ENCODE measurements at places on chromosomes 6 and 20. TPM values are rescaled to one million over a fixed set of nuclear protein-coding genes. Genes with fewer than 3 reads are reported as not detected.

Gene C6orf141
- total RNA-seq: 0.48 TPM

Gene C4B
- total RNA-seq: 3.4 TPM

Gene ARMH2
- 1.2 TPM for total RNA-seq

Gene GSTA1
- total RNA-seq: not detected

Gene GATA5
- not detected for total RNA-seq

Gene KCNK15
- not detected for total RNA-seq

Gene FERMT1
- not detected for total RNA-seq

Gene TMEM14A
- total RNA-seq: 20.9 TPM

Gene SSTR4
- total RNA-seq: not detected

Gene ZBTB46
- total RNA-seq: 0.53 TPM

Gene GPLD1
- 0.20 TPM for total RNA-seq

- no peak overlapping the region for H3K27ac ChIP-seq
- no peak for DNase-seq
- H3K4me3 ChIP-seq: no peak overlapping the region
- no peaks in the 10 kb centered on the region for H3K4me1 ChIP-seq
- H3K27me3 ChIP-seq: no peaks in the 10 kb centered on the region
Observed at GRCh38 chr6:132139611-132140010, 188.4 kb upstream of the CCN2 start.

DNA sequence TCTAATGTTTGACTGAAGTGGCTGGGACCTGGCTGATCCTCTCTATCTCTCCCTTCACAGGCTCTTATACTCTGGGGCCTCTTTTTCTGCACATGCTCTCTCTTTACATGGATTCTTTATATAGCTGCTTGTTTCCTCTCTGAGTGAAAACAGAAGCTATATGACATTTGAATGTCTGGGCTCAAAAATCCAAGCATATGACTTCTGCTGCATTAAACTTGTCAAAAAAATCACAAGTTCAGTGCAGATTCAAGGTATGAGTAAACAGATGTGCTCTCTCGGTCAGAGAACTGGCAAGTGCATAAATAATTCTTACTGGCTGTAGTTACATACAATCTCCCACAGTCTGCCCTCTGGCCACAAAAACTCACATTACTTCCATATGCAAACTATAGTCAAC is 96.6 kb downstream of the LCA5 start:
- no peak overlapping the region for H3K27ac ChIP-seq
- no peaks in the 10 kb centered on the region for H3K36me3 ChIP-seq
- no peaks in the 10 kb centered on the region for H3K4me1 ChIP-seq
- H3K4me3 ChIP-seq: no peak overlapping the region

GRCh38 chr20:32610472-32611218 is 25.5 kb upstream of the NOL4L start:
- no peaks in the 10 kb centered on the region for H3K36me3 ChIP-seq
- DNase-seq: no peak
- H3K4me1 ChIP-seq: no peaks in the 10 kb centered on the region
- peaks cover 3% of the 10 kb centered on the region for H3K27me3 ChIP-seq
- no peak overlapping the region for H3K27ac ChIP-seq

DNA sequence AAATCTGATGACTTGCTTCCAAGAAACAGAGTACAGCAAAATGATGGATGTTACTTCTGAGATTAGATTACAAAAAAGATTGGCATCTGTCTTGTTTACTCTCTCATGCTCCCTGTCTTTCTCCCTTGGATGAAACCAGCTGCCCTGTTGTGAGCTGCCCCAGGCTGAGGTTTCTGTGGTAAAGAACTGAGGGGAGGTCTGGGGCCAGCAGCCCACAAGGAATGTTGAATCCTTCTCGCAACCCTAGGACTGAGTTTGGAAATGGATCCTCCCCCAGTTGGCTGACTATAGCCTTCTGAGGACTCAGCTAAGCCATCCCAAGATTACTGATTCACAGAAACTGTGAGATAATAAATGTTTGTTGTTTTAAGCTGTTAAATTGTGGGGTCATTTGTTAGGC is 5.6 kb upstream of the HECA start:
- H3K4me3 ChIP-seq: no peak overlapping the region
- H3K27me3 ChIP-seq: no peaks in the 10 kb centered on the region
- H3K27ac ChIP-seq: no peak overlapping the region

GRCh38 chr6:158705386-158706126 is 55.7 kb downstream of the SYTL3 start:
- peaks cover 32% of the 10 kb centered on the region for H3K36me3 ChIP-seq
- no peaks in the 10 kb centered on the region for H3K27me3 ChIP-seq
- no peak for DNase-seq
- H3K27ac ChIP-seq: no peak overlapping the region
- H3K4me3 ChIP-seq: no peak overlapping the region
- H3K4me1 ChIP-seq: peaks cover 27% of the 10 kb centered on the region

GRCh38 chr6:150887978-150888563 is 22.6 kb downstream of the MTHFD1L start:
- H3K27me3 ChIP-seq: no peaks in the 10 kb centered on the region
- H3K4me3 ChIP-seq: no peak overlapping the region
- H3K36me3 ChIP-seq: peaks cover 57% of the 10 kb centered on the region
- no peak for DNase-seq
- no peak overlapping the region for H3K27ac ChIP-seq

DNA sequence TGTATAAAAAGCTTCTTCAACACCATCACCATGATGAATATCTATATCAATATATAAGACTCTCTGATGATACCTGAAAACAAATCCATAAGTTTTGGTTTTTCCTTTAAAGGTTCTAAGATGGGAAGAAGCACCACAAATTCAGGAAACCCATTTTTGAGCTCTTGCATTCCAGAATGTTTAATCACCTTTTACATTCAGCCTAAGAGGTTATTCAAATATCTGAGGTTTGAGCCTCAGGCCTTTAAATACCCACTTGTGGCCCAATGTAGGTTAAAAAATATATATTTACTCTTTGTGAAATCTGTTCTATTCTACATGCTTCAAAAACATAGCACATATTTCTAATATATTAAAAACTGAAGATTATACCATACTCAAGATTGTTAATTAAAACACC is 17.6 kb downstream of the HDAC2 start:
- no peaks in the 10 kb centered on the region for H3K27me3 ChIP-seq
- DNase-seq: no peak
- no peaks in the 10 kb centered on the region for H3K4me1 ChIP-seq

- H3K27me3 ChIP-seq: no peaks in the 10 kb centered on the region
- no peaks in the 10 kb centered on the region for H3K36me3 ChIP-seq
- H3K4me3 ChIP-seq: no peak overlapping the region
Observed at GRCh38 chr6:72064399-72064975, 178.1 kb downstream of the RIMS1 start.

DNA sequence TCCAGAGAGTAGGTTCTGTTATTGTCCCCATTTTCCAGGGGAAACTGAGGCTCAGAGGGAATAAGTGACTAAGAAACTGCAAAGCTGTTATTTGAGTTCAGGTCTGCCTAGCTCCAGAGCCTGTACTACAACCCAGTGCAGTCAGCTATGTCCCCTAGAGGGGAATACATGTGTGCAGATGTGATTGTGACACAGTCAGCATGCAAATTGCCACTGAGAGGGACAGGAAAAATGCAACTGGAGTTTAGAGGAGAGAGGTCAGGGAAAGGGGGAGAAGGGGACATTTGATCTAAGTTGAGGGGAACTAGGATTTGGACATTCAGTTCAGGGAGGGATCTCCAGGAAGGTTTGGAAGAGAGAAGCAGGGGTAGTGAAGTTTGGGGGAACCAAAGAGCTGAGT is 38.6 kb upstream of the EPB41L1 start:
- no peaks in the 10 kb centered on the region for H3K36me3 ChIP-seq
- no peaks in the 10 kb centered on the region for H3K4me1 ChIP-seq
- no peak overlapping the region for H3K4me3 ChIP-seq
- H3K27me3 ChIP-seq: peaks cover 23% of the 10 kb centered on the region
- H3K27ac ChIP-seq: no peak overlapping the region

- peaks cover 16% of the 10 kb centered on the region for H3K4me1 ChIP-seq
- H3K27ac ChIP-seq: no peak overlapping the region
- no peaks in the 10 kb centered on the region for H3K27me3 ChIP-seq
- H3K4me3 ChIP-seq: no peak overlapping the region
- H3K36me3 ChIP-seq: peaks cover 40% of the 10 kb centered on the region
Observed at GRCh38 chr6:14129575-14129974, 12.0 kb downstream of the CD83 start.

- H3K27ac ChIP-seq: no peak overlapping the region
- H3K4me3 ChIP-seq: no peak overlapping the region
- H3K27me3 ChIP-seq: peaks cover 12% of the 10 kb centered on the region
- peaks cover 9% of the 10 kb centered on the region for H3K4me1 ChIP-seq
- H3K36me3 ChIP-seq: no peaks in the 10 kb centered on the region
Observed at GRCh38 chr6:4637691-4638433, 138.3 kb upstream of the CDYL start.

DNA sequence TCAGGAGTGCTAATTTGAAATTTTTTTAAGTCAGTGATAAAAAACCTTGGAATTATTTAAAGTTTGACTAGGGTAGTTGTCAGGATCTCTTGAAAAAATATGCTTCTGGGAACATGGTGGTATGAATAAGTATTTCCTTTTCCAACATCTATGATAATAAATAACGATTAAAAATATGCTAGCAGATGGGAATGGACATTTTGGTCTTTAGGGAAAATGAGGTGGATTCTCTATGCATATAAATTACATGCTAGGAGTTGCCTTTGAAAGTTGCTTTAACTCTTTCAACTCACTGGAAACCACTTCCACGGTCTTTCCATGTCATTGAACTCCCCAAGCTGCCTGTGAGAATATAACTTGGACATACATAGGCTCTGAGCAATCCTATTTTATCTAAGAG is 731.5 kb upstream of the MARCKS start:
- no peak for DNase-seq
- H3K4me3 ChIP-seq: no peak overlapping the region
- H3K27ac ChIP-seq: no peak overlapping the region
- no peaks in the 10 kb centered on the region for H3K27me3 ChIP-seq
- H3K4me1 ChIP-seq: no peaks in the 10 kb centered on the region

- H3K27me3 ChIP-seq: peaks cover 26% of the 10 kb centered on the region
- no peak for DNase-seq
- H3K4me1 ChIP-seq: no peaks in the 10 kb centered on the region
- no peak overlapping the region for H3K4me3 ChIP-seq
Observed at GRCh38 chr20:47095690-47096089, 201.0 kb downstream of the EYA2 start.

DNA sequence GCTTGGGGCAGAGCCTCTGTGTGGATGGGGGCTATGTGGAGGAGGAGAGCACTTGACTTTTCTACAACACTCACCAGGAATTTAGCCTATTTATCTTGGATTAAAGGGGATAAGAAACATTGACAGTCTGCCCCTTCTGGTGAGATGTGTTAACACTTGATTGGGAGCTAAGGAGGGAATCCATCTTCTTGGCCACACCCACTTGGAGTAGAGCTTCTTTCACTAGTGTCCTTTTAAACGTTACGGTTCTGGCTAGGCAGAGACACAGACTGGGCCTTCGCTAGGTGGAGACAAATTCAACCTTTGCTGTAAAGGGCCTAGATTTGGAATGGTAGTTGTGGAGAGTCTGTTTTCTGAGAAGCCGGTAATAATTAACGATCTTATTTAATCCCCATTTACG is 15.5 kb upstream of the TPBG start:
- no peaks in the 10 kb centered on the region for H3K36me3 ChIP-seq
- no peak overlapping the region for H3K4me3 ChIP-seq
- H3K27ac ChIP-seq: no peak overlapping the region
- H3K27me3 ChIP-seq: no peaks in the 10 kb centered on the region
- no peak for DNase-seq
- no peaks in the 10 kb centered on the region for H3K4me1 ChIP-seq

DNA sequence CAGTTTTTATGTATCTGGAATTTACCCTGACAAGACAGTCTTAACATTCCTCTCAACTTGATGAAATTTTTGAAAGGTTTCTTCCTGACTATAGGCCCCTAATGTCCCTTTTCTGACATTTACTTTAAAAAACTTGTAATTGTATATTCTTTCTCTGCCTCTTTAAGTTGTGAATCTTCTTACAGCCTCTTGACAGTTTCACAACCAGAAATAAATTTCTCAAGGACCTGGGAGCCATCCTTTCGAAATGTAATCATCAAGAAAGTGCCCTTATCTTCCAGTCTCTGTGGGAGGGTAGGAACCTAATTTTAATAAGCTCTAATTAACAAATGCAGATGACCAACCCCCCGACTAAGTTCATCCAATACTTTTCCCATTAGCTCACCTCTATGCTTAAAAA is 403.6 kb upstream of the GJE1 start:
- H3K36me3 ChIP-seq: no peaks in the 10 kb centered on the region
- H3K4me1 ChIP-seq: no peaks in the 10 kb centered on the region
- no peak for DNase-seq
- no peak overlapping the region for H3K4me3 ChIP-seq

GRCh38 chr6:139600343-139600742 is 225.9 kb upstream of the CITED2 start:
- no peaks in the 10 kb centered on the region for H3K27me3 ChIP-seq
- DNase-seq: no peak
- no peak overlapping the region for H3K27ac ChIP-seq
- H3K4me3 ChIP-seq: no peak overlapping the region
- peaks cover 10% of the 10 kb centered on the region for H3K4me1 ChIP-seq

DNA sequence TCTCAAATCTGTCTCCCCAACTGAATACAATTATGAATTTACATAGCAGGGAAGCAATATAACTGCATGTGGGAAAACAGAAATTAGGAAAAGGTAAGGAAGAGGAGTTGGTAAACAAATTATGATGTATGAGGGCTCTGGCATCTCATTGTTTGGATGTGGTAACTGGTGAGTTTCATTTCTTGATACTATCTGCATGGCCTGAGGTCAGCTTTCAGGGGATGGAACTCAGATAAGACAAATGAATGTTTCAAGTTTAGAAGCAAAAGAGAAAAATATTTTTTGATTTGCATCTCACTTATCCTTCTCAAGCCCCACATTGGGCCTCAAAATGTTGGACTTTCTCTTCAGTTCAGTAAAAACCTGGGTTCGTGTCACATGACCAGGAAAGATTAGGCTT is 302.2 kb upstream of the GJE1 start:
- no peaks in the 10 kb centered on the region for H3K27me3 ChIP-seq
- no peak overlapping the region for H3K4me3 ChIP-seq
- no peaks in the 10 kb centered on the region for H3K36me3 ChIP-seq
- H3K27ac ChIP-seq: no peak overlapping the region
- DNase-seq: no peak

DNA sequence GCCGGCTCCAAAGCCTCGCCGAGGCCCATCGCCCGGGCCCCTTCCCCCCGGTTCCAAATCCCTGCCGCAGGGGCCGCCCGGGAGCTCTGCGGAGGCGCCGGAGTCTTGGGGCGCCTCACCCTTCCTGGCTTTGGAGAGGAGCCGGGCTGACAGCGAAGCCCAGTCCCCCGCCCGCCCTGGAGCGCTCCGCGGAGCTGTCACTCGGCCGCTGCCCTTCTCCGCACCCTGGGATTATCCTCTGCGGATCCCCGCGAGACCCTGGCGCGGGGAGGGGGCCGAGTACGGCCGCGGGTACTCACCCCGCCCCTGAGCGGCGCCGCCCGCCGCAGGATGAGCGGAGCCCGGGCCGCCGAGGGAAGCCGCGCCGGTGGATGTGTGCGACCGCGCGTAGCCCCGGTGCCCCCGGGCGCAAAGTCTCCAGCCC is 343 bp downstream of the SNAP91 start:
- no peak for DNase-seq
- peaks cover 37% of the 10 kb centered on the region for H3K27me3 ChIP-seq
- no peaks in the 10 kb centered on the region for H3K36me3 ChIP-seq
- H3K27ac ChIP-seq: no peak overlapping the region
- H3K4me1 ChIP-seq: peaks cover 3% of the 10 kb centered on the region
- H3K4me3 ChIP-seq: no peak overlapping the region

GRCh38 chr6:99349171-99350141 is at the start of gene FAXC:
Gene FAXC (minus strand): TSS chr6:99349674. CDS start chr6:99349372, 302 bp downstream.
- peaks cover 7% of the 10 kb centered on the region for H3K4me1 ChIP-seq
- H3K27ac ChIP-seq: no peak within 1 kb of the TSS
- H3K36me3 ChIP-seq: no peaks in the 10 kb centered on the region
- peaks cover 61% of the 10 kb centered on the region for H3K27me3 ChIP-seq
- H3K4me3 ChIP-seq: peak within 1 kb of the TSS; percentile 58

Measured in activated CD4-positive, alpha-beta memory T cell treated with anti-CD3 and anti-CD28 coated beads, Interleukin-2, amount 10 ng/mL, durations not matched to agents 7 days and 5 days (primary cell).